ENCODE measurements at places on chromosomes 16 and 17.
A peak's percentile ranks its signal among the peaks of the same experiment; 100 is the strongest.

DNA sequence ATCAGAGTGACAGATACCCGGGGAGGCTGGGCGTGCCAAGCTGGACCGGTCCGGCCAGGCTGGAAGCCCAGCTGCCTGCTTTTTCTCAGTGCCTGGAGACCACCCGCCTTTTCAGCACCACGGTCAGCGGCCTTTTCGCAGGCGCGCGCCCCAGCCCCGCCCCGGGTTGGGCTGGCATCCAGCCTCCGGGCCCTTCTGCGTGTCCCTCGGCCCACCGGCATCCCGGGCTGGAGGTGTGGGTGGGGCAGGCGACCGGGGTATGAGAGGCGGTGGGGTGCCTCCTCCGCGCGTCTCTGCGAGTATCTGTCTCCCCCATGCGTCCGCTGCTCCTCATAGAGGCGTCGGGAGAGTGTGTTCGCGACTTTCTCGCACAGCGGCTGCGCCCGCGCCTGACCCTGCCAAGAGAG lies 102.5 kb downstream of the MRM1 start:
- no peak for DNase-seq

- DNase-seq = no peak
Measured at GRCh38 chr16:65201511-65201910, 79.6 kb upstream of the CDH11 start.

DNA sequence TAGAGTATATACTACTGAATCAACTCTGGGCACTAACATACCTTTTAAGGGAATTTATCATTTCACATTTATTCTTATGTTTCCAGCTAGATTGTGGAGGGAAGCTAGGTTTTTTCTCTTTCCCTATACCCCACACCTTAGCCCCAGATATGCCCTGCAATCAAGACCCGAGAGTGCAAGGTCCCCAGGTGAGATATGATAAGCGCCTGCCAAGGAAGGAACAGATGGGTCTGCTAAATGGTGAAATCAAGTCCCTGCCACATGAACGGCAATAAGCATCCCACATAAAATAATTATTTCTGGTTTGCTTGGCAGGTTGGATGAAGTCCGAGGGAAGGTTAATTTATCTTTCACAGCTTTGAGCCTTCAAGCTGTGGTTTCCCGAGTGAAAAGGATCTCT lies 195.5 kb downstream of the TOX3 start:
- no peak for DNase-seq

DNA sequence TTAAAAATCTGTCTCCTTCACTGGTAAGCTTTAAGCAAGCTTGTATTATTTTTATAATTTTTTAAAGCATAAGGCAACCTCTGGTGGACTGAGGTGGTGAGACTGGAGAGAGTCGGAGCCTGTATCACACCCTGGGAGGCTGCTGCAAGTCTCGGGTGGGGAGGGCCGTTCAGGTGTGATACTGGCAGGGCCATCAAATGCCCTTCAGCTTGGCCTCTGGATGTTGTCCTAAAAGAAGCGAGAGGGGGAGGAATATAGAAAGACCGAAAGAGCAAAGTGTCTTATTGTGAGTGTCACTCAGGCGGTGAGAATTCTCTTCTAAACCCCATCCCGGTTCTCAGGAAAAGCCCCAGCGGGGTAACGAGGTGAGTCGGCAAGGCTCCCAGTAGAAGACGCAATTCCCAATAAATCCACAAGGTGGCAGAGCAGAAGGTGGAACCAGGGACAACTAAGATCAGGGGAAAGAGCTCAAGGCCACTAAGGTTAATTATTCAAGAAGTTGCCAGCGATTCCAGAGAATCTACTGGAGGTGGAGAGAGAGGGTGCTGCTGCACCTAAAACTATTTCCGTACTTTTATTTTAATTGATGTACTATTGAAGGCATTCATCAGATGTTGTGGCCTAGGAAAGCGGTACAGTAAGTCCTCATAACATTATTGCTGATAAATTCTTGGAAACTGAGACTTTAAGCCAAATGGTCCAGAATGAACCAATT lies 14.1 kb downstream of the C17orf67 start:
- DNase-seq = peak; percentile 84

DNA sequence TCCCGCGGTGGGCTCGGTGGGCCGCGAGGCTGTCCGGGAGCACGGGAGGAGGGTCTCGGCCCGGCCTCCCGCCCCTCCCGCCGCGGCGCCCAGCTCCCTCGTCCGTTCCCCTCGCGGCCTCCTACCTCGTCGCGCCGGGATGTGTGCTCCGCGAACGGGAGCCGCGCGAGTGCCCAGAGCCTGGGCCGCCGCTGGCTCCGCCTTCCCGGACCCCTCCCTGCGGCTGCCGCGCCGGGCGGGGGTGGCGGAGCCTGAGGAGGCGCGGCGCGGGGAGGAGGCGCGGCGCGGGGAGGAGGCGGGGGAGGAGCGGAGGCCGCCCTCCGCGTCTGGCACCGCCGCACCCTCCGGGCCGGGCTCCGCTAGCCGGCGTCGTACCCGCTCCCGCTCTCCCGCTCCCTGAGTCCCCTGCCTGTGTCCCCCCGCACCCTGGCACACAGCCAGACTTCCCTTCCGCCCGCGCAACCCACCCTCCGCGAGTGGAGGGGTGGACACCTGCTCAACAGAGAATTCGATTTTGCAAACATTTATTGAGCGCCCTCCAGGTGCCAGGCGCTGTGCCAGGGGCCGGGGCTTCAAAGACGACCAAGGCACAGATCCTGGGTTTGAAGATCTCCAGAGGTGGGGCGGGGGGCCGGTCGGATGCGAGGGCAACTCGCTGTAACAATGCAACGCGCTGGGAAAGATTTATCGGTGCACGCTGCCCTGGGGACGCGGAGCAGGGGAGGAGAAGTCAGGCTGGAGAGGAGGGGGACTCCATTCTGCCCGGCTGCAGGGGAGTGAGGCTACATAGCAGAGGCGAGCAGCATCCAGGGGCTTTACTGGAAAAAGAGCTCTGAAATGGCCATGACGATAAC lies at the start of gene MPP3:
Gene MPP3, minus strand, starts transcription at position 171 of the 854 bp plus-strand sequence. CDS start 1,240 bp downstream, outside the sequence.
- no peak for DNase-seq

- DNase-seq = no peak
Measured at GRCh38 chr16:8694795-8695728, 20.6 kb downstream of the ABAT start.

GRCh38 chr16:9844361-9844760 lies 337.9 kb downstream of the GRIN2A start:
- no peak for DNase-seq

GRCh38 chr16:21937336-21937829 lies 15.8 kb upstream of the UQCRC2 start:
- DNase-seq = no peak

DNA sequence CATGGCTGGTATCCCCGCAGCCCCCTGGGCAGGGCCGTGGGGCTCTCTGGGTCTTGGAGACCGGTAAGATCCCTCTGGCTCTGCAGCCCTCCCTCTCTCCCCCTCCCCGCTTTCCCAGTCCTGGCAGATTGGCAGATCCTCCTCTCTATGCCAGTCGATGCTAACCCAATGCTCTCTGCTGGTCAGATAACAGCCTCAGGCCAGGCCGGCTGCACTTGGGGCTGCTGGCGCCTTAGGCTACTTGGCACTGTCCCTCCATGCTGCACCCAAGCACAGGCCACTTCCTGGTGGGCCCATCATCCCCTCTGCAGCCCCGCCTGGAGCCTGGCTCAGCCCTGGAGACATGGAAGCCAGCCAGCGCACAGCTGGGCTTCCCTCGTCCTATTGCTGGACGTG lies 81.7 kb downstream of the RTN4RL1 start:
- no peak for DNase-seq

- no peak for DNase-seq
Measured at GRCh38 chr16:78249056-78249455, 149.6 kb downstream of the WWOX start.

DNA sequence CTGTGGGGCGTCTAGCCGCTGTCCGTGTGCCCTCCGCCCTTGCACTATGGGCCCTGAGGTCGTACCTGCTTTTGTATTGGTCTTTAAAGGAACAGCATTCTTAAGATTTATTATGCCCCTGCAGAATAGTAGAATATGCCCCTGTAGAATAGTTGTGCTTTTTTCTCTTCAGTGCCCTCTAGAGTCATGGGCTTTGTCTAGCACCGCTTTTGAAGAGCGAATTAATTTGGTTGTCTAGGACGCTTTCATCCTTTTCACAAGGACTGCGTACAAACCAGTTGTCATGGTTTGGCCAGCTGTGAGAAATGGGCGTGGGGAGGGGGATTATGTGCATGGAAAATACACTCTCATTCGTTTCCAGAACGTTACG lies 621 bp downstream of the CEP95 start:
- DNase-seq = peak; percentile 75

DNA sequence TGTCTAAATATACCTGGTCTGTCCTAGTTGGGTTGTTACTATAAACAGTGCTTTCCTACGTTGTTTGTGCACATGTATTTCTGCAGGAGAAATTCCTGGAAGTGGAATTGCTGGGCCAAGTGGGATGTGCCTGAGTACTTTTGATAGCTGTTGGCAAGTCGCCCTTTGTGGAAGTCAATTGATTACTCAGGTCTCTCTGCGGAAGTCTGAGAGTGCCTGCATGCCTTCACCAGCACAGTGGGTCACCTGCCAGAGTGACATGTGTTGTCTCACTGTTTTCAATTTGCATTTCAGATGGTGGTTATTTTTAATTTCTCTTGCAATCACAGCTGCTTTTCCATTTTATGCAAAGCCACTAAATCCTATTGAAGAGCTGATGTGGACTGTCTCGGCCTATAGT lies 2.3 kb upstream of the MVD start:
- DNase-seq = no peak

- DNase-seq = no peak
Measured at GRCh38 chr17:68753985-68754769, 153.0 kb upstream of the FAM20A start.

DNA sequence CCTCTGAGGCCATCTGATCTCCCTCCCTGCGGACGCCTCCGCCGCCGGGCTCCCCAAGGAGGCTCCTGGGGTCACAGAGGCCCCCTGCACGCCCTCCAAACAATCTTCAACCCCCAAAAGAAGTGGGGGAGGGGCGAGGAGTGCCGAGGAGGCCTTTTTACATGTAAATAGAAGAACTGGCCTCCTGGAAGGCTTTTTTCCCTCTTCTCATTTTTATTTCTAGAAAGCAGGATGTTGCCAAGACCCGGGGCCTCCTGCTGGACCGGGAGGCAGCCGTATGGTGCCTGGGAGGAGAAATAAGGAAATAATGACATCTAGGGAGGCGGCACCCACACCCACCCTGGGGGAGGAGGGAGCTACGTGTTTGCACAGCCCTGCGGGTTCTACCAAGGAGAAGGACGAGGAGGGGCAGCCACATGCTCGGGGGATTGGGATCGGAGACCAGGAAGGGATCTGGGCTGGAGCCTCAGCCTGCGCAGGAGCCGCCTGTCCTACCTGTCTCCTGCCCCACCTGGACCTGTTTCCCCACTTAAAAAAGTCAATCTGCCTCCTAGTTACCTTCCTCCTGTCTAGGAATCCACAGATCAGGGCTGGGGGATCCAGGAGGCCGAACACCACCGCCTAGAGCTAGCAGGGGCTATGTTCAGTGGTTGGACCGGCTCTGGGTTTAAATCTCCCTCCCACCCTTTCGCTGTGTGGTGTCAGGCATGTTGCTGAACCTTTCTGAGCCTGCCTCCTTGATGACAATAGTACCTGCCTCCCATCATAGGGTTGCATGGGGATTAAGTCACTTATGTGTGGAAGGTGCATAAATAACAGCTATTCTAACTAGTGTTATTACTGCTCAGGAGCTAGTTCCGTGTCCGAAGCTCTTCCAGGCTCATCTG lies 175.7 kb upstream of the GSE1 start:
- DNase-seq = no peak

DNA sequence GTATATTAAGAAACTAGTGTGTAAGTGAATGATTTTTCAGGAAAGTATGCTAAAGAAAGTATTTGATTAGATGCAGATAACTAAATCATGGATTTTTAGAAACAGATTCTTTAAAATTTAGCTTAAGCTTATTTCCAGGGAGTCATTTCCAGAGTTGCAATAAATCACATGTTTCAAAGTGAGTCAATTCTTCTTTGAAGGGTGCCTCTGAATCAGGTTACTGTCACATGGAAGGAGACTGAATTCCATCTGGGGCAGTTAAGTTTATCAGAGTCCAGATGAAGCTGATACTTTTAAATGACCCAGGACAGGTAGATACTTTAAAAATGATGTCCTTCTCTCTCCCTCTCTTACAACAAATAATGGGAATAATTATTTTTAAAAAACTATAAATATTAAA lies 5.0 kb downstream of the MFSD11 start:
- DNase-seq = no peak

GRCh38 chr17:32010114-32010513 lies 2.9 kb downstream of the LRRC37B start:
- DNase-seq = no peak

DNA sequence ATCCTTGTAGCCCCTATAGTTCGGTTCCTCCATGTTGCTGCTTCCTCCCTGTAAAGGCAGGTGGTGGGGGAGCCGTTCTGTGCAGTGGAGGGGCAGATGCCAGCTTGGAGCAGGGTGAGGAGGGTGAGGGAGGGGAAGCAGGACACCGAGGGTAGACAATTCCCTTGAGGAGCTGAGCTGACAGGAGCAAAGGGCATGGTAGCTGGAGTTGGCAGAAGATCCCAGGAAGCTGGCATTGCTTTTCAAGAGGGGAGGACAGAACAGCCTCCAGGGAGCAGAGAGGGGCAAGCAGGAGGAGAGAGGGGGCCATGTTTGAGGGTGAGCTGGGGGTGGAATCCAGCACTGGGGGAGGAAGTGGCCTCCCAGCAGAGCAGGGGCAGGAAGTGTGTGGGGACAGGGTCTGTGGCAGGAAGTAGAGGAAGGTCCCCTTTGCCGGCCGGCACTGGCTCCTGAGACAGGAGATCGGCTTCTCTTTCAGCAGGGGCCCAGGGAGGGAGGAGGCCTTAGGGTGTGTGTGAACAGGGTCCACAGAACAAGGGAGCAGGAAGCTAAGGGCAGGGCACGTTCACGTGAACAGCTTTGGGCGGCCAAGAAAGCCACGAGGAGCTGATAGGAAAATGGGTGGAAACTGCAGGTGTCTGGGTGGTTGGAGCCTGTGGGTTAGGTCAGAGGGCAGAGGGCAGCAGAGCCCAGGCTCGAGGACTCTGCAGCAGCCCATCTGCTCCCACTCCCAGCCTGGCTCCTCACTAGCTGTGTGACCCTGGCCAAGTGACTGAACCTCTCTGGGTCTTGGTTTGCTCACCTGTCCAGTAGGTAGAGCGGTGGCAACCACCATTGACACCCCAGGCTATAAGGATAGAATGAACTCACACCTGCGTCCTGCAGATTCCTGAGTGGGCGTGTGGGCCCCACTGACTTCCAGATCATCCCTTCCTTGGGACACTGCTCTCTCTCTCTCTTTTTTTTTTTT lies 17.5 kb upstream of the SPNS2 start:
- no peak for DNase-seq

GRCh38 chr17:16879686-16880085 lies 92.2 kb downstream of the TNFRSF13B start:
- no peak for DNase-seq

All from hematopoietic multipotent progenitor cell treated with erythropoietin and hydrocortisone succinate and interleukin-3 and kit ligand, for 17 days (in vitro differentiated cells).